Activated CD4-positive, alpha-beta T cell treated with anti-CD3 and anti-CD28 coated beads, Interleukin-2, amount 50 U/mL, for 48 hours (primary cell): ENCODE measurements at places on chromosomes 5 and 9.

GRCh38 chr9:113580041-113580953 lies 116.8 kb downstream of the RGS3 start:
- DNase-seq: peak; percentile 85

GRCh38 chr5:38189081-38189504 lies 69.3 kb upstream of the EGFLAM start:
- DNase-seq: no peak

- DNase-seq: no peak
These were observed 13.7 kb upstream of the ADAMTS16 start for GRCh38 chr5:5126444-5126843.

- DNase-seq: no peak
These were observed 41.0 kb upstream of the SLC12A7 start for GRCh38 chr5:1152771-1153282.

DNA sequence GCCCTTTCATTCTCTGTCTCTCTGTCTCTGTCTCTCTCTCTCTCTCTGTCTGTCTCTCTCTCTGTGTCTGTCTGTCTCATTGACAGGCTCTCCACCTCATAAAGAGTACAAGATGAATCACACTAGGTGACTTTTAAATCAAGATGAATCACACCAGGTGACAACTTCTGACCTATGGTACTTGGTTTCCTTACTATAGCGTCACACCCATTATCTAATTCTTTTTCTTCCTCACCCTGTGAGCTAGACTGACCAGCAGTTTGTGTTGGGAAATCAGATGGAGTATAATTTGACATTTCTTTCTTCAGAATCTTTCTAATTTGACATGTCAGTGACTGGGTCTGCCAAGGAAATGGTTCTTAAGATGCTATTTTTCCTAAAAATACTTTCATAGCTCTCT lies 232.9 kb downstream of the ARRDC3 start:
- DNase-seq: no peak

DNA sequence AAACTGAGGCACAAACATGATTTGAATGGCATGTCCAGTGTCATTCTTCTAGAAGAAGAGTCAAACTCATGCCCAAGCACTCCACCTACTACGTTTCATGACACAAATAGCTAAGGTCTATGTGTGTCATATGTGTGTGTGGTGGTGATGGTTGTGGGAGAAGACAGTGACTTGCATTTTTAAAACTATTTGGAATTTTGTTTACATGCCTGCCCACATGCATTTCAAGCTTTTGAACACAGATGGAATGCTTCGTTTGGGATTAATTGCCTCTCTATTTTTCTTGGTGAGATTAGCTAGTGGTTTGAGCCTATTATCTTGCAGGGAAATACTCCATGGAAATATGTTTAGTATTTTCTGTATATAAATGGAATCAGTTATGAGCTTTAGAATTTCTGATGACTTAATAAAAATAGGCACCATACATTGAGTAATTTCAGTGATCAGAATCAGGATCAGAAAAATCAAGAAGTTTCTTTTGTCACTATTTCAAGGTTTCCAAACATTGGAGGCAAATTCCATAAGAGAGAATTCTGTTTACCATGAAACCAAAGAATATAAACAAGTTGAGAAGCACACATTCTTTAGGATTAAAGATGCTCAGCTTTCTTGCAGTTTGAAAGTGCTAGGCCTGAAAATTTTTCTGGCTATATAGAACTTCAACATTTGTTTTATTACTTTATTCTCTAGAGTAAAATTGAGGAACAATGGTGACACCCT lies 260.3 kb upstream of the SEMA6A start:
- DNase-seq: no peak

GRCh38 chr9:92547356-92547755 lies 11.6 kb upstream of the ECM2 start:
- DNase-seq: no peak

- DNase-seq: no peak
These were observed 548.6 kb upstream of the TLE4 start for GRCh38 chr9:79023134-79023580.

DNA sequence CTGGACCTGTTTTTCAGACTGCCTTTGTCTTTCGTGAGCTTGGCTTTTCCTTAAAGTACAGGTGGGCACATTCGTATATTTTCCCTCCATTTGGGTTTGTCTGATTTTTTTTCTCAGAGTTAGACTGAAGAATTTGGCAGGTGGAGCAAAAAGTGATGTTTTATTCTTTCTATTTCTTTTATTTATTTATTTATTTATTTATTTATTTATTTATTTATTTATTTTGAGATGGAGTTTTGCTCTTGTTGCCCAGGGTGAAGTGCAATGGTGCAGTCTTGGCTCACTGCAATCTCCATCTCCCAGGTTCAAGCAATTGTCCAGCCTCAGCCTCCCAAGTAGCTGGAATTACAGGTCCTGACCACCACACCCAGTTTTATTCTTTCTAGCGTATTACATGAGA lies 1805.1 kb upstream of the WWC1 start:
- no peak for DNase-seq

DNA sequence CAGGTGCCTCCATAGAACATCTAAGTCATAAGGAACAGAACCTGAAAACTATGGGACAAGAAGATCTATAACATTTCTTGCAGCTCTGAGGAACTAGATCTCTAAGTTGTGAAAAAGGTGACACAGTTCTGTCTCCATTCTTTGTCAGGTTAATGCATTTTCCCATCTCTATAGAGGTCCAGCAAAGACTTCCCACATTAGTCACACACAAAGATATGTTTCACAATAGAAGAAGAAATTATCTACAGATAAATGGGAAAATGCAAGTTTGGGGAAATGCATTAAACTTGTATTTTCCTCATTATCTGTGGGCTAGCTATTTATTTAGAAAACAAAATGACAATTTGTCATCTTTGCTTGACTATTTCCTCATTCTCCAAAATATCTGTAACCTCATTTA lies 458.6 kb upstream of the PAPPA start:
- no peak for DNase-seq

- DNase-seq: no peak
These were observed 338.8 kb downstream of the NNT start for GRCh38 chr5:43941806-43942205.

DNA sequence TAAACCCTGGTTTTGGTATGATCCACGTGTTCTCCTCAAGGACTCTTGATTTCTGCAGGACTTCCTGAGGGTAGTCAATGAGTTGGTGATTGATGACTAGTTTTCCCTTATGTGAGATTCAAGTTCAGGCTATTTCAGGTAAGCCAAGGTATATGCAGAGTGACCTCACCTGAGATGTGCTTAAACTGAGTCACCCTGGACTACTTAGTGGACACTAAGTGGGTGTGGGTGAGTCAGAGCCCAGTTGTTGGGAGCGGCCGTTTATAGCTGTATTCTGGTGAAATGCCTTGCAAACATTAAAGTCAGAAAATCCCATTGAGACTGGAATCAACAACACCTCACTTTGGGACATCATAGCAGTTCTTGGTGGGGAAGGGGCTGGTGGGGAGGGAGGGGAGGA lies 62.9 kb downstream of the SLC28A3 start:
- no peak for DNase-seq
